ENCODE measurements at places on chromosomes 2 and 18.

DNA sequence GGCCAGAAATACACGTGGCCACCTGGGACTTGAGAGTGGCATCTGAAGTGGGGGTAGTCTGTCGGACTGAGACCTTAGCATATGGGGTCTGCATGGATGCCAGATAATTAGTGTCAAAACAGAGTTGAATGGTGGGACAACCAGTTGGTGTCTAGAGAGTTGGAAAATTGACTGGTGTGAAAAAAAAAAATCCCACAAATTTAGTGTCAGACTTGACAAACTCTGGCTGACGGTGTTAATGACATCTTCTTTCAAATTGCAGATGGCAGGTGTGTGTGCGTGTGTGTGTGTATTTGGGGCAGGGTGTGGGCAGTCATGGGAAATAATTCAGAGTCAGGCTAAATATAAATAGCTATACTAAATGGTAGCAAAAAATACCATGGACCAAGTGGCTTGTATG lies 365.4 kb upstream of the RGPD4 start:
- no peak for DNase-seq

DNA sequence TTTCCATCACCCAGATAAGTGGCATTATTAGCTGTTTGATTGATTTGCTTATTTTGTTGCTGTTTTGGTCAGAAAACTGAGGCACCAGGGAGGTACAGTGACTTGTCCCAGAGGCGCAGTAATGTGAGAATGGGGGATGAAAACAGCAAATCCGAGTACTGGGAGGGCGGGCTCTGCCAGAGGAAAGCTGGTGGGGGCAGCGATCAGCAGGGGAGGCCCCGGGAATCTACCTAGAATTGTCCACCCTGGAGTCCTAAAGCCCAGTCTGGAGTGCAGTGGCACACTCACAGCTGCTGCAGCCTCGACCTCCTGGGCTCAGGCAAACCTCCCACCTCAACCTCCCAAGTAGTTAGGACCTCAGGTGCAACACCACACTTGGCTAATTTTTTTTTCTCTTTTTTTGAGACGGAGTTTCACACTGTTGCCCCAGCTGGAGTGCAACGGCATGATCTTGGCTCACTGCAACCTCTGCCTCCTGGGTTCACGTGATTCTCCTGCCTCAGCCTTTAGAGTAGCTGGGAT lies 17.0 kb upstream of the PTMA start:
- no peak for DNase-seq

DNA sequence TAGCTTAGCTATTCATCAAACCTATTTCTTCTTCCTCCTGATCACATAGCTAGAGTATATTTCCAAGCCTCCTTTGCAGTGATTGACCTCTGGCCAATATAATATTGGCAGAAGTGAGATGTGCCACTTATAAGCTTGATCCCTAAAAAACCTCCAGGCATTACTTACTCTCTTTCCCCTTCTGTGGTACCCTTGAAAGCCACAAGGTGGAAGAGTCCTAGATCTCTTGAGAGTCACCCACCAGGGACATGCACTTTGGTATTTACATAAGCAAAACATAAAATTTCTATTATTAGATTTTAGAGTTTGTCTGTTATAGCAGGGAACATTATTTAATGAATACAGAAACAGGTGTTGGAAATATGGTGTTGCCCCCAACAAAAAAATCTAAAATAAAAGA lies 112.0 kb downstream of the EXOC6B start:
- no peak for DNase-seq

GRCh38 chr2:150981826-150982225 lies 279.8 kb downstream of the RBM43 start:
- no peak for DNase-seq

- DNase-seq, result no peak
Measured at GRCh38 chr2:160565099-160565845, 71.7 kb upstream of the RBMS1 start.

- DNase-seq, result no peak
Measured at GRCh38 chr2:45192991-45193390, 183.7 kb upstream of the SIX2 start.

DNA sequence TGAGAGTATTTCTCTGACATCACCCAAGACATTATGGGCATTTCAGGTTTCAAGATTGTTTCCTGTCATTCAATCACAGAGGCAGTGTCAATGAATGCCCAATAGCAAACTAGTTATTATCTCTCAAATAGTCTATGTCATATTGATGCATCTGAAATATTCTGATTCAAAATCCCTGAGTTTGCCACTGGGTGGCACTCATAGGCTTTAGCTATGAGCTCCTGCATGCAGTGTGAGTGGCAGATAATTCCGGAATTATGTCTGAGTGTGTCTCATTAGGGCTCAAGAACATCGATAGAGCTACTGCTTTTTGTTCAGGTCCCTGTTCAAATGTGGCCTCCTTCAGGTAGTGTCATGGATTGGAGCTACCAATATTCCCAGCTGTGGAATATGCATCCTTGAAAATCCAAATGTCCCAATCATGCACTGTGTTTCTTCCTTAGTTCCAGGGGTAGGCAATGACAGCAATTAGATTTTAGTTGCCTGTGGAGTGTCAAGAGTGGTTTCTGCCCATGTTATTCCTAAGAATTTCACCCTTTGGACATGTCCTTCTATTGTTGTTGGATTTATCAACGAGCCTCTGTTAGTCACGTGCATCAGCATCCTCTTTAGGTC lies 7.8 kb upstream of the OR6B3 start:
- peak; percentile 38 for DNase-seq

DNA sequence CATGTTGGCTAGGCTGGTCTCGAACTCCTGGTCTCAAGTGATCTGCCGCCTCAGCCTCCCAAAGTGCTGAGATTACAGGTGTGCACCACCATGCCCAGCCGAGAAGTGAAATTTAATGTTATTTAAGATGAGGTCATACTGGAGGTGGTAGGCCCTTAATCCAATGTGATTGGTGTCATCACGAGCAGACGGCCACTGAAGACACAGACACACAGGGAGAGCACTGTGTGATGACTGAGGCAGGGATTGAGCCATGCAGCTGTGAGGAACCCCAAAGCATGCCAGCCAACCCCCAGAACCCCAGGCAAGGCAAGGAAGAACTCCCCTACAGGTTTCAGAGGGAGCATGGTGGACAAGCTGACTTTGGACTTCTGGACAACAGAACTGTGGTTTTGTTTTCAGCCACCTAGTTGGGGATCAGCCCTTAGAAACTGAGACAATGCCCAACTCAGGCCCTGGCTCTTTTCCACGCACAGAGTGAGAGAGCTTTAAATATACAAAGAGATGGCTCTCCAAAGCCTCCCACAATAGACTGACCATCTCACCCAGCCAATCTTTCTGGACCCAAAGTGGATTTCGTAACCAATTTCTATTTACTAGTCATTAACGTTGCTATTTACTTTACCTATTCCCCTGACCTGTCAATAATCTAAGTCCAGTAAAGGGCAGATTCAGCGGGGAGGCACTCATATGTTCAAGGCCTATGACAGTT lies 34.2 kb downstream of the TBC1D8 start:
- no peak for DNase-seq

GRCh38 chr2:130853391-130853790 lies 16.7 kb downstream of the ARHGEF4 start:
- no peak for DNase-seq

DNA sequence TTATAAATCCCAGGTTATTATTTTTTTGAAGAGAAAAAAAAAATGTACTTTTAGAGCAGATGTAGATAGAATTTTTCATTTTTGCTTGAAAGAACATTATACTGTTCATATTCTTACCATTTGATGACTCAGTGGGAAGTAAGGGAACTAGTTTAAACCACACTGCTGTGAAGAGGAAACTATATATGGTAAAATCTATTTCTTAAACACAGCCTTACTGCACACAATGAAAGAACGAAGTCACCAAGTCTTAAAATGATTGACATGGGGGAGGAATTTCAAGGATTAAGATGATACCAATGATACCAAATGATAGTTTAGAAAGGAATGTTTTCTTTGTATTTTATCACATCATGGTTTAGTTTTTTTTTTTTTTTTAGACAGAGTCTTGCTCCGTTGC lies 5.0 kb downstream of the ACTR2 start:
- DNase-seq, result peak; percentile 28

- peak; percentile 15 for DNase-seq
Measured at GRCh38 chr18:8177330-8178016, 431.8 kb upstream of the RAB12 start.

GRCh38 chr2:63790491-63790890 lies 51.2 kb upstream of the UGP2 start:
- DNase-seq, result peak; percentile 17

DNA sequence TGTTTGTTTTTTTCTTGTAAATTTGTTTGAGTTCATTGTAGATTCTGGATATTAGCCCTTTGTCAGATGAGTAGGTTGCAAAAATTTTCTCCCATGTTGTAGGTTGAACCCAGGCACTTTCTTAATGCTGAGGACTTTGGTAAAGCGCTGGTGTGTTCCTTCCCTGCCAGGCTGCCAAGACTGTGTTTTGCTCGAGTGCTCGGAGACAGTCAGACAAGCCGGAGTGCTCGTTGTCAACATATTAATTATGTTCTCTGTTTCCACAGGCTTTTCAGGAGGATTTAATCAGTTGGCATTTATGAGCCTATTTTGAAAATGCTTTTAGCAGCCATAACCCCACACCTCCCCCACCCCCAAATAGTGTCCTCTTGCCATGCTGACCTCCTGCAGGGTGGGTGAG lies 6.4 kb downstream of the MTCL1 start:
- DNase-seq, result no peak

GRCh38 chr2:224847961-224848850 lies 132.0 kb upstream of the CCDC195 start:
- DNase-seq, result peak; percentile 83

GRCh38 chr2:60553495-60554073 lies at the start of gene BCL11A:
Gene BCL11A, minus strand, starts transcription at chr2:60553654. Its CDS starts 384 bp downstream, at chr2:60553270.
- DNase-seq, result peak; percentile 14

GRCh38 chr2:42812899-42813479 lies 20.6 kb upstream of the HAAO start:
- DNase-seq, result no peak

- no peak for DNase-seq
Measured at GRCh38 chr18:72727038-72727655, 140.6 kb downstream of the NETO1 start.

All from fibroblast of gingiva (primary cell).